Fibroblast of the aortic adventitia (primary cell): ENCODE measurements at places on chromosomes 5 and 9.
A peak's percentile ranks its signal among the peaks of the same experiment; 100 is the strongest.

DNA sequence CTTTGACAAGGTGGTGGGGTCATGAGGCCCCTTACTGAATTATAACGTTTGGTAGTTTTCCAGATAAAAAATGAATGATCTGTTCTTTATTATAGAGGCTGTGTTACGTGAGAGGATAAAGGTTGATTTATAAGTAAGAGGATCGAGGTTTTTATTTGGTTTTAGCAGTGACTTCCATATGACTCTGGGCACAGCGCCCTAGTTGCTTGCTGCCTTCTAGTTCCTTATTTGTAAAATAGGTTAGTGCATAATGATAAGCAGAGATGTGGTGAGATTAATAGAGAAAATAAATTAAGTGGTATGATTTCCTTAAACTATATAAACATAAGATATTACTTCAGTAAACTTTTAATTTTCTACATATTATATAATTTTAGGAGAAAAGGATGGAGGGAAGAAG, 29.8 kb downstream of the MRRF start:
- no peak for DNase-seq

DNA sequence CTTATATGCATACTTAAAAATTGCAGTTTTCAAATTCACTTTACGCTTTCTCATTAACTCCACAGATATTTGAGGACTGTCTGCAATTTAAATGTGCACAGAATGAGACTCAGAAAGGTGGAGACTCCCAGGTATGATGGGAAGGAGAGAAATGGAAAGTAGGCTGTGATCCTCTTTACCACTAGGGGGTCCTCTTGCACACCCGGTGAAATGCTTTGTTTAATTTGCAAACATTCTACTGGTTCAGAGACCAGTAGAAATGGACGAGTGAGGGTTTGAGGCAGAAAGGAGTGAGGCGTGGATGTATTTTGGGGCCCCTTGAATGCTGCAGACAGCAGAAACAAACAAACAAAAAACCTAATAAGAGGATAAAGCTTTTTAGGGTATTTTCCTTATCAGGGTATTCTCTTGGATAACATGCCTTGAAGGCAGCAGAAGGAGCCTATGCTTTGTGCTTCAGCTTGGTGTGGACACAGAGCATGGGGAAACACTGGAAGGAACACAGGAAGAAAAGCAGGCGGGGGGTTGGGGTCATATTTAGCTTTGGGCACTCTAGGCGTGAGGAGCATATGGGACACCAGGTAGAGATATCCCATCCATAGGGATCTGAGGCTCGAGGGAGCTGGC, 410.1 kb downstream of the DMRT2 start:
- DNase-seq, result no peak

GRCh38 chr9:117763314-117763713, 59.1 kb downstream of the TLR4 start:
- DNase-seq, result peak; percentile 25

- no peak for DNase-seq
Observed at GRCh38 chr9:134517069-134517680, 124.4 kb upstream of the COL5A1 start.

DNA sequence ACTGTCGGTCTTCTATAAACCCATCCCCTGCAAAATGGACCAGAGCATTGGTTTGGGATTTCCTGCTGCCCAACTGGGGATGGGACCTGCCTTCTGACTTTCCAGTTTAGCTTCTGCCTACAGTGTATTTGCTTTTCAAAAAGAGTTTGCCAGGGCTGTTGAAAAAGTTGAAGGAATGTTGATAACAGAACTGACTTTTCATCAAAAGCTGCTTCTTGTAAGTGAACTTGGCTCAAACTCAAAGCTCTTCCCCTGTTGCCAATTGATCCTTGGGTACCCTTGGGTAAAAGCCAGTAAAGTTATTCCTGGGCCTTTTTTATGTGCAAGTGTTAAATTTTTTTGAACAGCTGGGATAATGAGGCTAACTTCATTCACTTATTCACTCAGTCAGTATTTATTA, 142.9 kb upstream of the SLC30A5 start:
- no peak for DNase-seq

DNA sequence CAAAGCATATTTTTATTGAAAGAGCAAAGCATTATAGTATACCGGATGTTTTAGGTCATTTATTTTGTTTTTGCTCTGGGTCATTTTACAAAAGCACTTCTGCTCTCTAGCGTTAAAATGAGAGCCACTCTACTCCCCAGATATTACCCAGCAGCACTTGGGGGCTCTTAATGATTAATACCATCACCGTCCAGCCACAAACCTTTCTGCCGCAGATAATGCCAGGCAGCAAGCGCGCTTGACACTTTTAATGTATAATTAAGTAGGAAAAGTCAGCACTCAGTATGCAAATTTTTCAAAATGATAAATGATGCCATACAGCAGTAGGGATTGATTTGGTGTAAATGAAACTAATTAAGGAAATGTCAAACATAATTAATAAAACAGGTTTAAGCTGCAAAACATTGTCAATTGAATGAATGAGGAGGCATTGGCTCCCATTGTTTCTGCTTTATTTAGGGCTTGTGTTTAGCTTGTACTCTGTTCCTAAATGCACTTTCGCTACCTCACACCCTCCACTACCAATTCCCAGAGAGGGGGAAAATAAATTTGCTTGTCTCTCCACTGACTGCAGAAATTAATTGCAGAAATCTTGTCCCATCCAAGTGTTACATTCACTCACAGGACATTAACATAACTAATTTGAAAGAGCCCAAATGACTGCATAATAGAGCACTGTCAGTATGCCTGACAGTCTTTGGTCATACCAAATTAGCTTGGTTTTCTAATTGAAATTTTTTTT, 358.8 kb upstream of the ARRDC3 start:
- no peak for DNase-seq

GRCh38 chr9:136693135-136693489, 5.9 kb upstream of the AGPAT2 start:
- no peak for DNase-seq

DNA sequence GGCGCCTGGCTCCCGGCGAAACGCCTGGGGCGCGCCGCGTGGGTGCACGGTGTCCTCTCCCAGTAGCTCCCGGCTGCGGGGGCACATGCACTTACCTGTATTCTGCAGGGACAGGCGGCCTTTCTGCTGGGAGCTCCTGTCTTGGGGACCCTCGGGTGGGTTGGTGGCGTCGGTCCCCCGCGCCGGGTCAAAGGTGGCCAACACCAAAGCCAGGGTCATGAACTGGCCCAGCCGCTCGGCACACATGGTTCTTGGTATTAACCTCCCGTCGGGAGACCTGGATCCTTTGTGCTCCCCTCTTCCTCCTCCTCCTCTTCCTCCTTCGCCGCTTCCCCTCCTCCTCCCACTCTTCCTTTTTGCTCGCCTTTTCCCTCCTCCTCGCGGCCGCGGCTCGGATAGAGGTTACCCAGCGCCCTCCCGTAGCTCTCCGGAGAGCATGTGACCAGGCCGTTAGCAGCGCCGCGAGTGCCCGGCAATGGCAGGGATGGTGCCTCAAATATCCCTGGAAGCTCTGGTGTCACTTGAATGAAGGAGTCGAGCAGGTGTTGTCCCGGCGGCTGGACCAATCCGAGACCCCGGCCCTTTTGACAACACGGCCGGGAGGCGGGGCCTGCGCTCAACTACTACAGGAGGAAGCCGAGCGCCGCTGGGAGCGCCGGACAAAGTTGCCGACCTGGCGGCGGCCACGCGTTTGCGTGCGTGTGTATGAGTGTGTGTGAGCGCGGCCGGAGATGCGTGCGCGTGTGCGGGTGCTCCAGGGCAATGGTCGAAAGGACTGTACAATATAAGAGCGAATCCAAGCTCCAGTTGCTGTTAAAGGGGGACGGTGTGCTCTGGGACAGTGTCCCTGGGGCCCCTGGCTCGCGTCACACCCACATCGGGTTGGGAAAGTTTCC, at the start of gene STC2:
Gene STC2, minus strand, starts transcription at position 467 of the 896 bp plus-strand sequence. Its CDS starts 221 bp downstream, at position 246.
- peak; percentile 93 for DNase-seq

DNA sequence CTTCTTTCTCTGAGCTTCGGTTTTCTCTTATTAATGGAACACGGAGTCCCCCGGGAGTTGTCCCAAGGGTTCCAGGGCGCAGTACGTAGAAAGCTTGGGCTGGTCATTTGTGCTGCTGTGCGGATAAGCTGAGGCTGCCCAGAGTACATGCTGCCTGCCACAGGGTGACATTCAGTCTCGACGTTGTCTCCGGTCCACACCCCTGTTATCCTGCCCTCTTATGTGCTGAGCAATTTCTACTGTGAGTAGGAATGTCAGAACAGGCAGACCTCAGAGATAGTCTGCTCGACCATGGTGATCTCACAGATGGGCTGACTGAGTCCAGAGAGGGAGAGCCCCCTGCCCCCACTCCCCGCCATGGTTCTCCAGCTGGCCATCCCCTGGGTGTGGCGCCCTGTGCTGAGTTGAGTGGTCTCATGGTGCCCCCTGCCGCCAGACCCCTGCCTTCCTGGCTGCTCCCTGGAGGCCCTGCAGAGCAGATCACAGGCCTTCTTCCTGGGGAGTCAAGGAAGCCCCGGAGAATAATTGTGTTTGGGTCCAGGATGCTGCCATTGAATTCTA, 124.0 kb downstream of the RGS3 start:
- DNase-seq, result peak; percentile 47

DNA sequence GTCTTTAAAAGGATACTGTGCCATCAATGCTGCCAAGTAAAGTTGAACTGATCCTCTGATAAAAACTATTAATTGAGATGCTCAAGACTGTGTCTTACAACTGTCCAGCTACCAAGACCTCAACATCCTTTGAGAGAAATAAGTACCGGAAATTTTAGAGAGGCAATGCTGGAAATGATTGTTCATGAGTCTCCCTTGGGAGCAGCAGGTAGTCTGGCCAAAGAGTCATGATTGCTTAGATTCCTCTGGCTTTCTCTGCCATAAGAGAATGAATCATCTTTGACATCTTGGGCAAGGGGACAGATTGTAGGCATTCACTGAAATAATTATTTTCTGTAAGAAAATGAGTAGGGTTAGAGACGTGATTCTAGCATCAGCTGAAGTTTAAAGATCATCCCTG, 466.6 kb upstream of the DAB2 start:
- DNase-seq, result peak; percentile 88

GRCh38 chr5:179603308-179603707, 20.2 kb downstream of the HNRNPH1 start:
- DNase-seq, result no peak

- DNase-seq, result no peak
Observed at GRCh38 chr9:16254674-16255073, 615.8 kb downstream of the BNC2 start.

DNA sequence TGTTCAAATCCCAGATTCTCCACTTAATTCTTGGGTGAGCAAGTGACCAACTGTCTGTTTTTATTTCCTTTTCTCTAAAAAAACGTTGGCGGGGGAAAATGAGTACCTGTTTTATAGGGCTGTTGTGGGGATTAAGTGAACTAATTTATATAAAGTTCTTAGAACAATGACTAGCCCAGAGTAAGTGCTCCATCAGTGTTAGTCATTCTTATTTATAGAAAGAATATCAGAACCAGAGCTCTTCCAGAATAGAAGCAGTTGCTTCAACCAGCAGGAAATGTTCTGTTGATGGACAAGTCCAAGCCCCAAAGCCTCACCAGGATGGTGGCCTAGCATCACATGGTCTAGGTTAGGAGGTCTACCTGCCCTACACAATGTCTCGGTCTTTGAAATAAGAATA, 379.2 kb downstream of the ACTL7B start:
- peak; percentile 62 for DNase-seq

DNA sequence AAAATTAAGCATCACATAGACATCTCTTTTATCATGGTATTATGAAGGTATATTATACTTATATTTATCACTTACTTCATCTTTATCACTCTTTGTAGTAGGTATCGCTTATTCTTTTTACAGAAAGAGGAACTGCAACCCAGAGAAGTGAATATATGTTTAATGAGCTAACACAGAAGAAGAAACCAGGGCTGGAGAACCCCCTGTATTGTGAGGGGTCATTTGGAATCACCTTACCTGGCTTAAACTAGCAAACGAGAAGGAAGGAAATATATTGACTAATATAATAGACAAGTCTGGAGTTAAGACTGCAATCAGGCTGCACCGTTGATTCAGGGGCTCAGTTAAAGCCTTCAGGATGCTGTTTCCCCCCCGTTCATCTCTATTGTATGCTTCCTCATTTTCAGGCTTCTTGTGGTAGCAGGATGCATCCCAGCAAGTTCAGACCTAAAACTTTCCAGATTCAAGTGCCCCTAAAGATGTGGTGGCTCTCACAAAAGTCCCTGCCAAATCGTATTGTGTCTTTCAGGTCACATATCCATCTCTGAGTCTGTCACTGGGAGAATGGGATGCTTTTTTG, 146.4 kb downstream of the GCNT1 start:
- DNase-seq, result no peak

DNA sequence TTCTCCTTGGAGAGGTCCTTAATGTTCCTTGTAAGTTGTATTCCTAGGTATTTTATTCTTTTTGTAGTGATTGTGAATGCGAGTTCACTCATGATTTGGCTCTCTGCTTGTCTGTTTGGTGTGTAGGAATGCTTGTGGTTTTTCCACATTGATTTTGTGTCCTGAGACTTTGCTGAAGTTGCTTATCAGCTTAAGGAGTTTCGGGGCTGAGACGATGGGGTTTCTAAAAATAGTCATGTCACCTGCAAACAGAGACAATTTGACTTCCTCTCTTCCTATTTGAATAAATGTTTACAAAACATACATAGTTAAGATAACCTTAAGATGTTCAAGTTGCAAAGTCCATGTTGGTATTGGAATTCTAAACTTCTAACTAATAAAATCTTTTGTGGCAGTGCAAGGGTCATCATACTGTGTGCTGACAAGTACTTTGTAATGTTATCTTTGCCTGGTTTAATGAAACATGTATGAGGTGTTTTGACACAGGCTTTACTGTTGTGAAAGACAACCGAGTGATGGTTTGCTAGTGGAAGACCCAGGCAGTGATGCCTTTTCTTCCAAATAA, 286.2 kb downstream of the MRPS30 start:
- DNase-seq, result no peak

DNA sequence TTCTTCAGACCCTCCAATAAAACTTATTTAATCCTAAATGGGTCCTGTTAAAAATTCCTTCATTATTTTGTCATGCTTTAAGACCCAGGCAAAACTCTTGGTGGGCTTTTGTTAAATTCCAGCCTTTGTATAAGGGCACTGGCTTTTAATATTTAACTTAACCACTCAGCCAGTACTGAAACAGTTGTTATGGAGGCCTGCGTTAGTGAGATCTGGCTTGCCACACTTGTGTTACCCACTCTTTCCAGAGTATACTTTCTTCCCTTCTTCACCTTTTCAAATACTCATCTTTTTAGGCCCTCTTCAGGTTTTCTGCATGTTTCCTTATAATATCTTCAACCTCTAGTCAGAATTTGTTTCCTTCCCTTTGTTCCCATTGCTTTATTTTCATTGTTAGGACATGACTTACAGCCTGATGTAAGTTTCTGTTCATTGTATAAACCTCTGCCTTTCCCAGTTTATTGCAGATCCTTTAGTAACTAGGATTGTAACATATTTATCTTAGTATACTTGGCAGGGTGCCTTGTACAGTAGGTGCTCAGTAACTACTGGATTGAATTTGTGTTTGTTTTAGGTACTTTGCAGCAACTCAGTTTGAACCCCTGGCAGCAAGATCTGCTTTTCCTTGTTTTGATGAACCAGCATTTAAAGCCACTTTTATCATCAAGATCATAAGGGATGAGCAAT, 48.8 kb downstream of the LNPEP start:
- DNase-seq, result peak; percentile 59

DNA sequence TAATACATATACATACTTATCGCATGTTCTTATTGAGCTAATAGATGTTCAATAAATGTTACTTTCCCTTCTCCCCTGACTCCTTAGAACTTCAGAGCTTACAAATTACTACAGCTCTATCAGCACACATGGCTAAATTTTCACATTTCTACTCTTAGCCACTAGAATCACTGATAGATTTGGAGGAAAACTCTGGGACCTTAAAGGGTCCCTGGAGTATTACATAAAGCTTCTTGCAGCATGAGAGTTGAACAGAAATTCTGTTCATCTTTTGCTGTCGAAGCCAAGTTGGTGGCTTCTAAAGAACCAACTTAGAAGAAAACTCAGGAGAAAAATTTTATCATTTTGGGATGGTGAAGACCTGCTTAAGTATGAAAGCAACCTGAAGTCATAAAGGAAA, 15.5 kb downstream of the B4GALT1 start:
- DNase-seq, result no peak
